ENCODE measurements at places on chromosomes 3 and 15. TPM values are rescaled to one million over a fixed set of nuclear protein-coding genes. Genes with fewer than 3 reads are reported as not detected.

- no peak overlapping the region for H3K4me3 ChIP-seq
- DNase-seq: no peak
- H3K4me1 ChIP-seq: peaks cover 45% of the 10 kb centered on the region
- H3K27ac ChIP-seq: no peak overlapping the region
Measured at GRCh38 chr3:56928379-56929068, 126.8 kb upstream of the ARHGEF3 start.

DNA sequence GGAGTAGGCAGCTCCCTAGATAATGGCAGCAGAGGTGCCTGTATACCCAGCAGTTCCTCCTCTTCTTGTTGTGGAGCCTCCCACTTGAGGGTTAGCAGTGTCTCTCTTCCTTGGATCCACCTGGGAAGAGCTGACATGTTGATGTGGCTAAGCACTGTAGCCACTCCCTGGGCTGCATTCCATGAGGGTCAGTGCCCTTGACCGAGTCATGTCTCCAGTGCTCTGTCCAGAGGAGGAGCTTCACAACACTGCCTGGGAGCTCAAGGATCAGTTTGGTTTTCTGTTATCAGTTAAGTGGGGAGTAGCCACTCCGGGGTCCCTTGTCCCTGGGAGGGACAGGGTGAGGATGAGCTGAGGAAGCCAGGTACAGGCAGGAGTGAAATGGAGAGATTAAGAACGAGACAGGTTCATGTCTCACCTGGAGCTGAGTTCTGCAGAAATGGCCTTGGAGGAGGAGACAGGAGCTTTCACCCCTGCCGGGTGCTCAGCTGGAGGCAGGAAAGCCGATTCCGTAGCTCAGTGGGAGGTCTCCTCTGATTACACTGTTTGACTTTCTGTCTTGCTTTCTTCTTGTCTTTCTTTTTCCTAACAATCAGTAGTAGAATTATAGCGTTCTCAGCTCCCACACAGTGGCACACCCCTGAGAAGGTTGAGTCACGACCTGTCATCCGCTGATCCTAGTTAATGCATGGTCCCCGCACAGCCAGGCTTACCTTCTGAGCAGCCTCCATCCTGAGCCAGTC is 57.9 kb upstream of the SEC22A start:
- H3K36me3 ChIP-seq: peaks cover 43% of the 10 kb centered on the region
- no peaks in the 10 kb centered on the region for H3K27me3 ChIP-seq
- no peak overlapping the region for H3K27ac ChIP-seq
- H3K4me3 ChIP-seq: no peak overlapping the region
- DNase-seq: no peak
- H3K4me1 ChIP-seq: no peaks in the 10 kb centered on the region

DNA sequence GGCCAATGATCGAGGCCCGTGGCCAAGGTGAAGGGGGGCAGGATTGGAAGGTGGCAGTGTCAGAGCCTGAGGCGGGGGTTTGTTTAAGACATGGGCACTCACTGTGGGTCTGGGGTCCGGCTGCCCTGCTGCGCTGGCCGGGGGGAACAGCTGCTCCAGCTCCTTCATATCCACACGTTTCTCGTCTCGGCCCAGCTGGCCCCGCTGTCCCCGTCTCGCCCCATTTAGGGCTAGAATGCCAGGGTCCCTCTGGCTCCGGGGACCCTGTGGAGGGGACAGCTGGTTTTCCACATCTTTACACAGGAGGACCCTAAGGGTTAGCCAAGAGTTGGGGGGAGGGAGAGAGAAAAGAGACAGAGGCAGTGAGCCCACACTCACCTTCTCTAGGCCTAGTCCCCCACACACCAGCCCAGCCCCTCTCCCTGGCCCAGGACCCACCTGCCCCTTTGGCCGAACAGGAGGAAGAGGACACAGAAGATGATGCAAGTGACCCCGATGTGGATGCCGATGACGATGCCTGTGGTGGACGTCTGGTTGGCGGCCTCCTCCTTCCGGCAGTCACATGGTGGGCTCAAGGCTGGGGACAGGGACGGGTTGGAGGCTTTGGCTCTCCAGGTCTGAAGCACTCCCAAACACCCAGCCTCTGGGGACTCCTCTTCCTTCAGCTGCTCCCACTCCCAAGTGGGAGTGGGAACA is 25.0 kb downstream of the RNU5B-1 start:
- no peak overlapping the region for H3K4me3 ChIP-seq
- H3K4me1 ChIP-seq: peaks cover 4% of the 10 kb centered on the region
- no peaks in the 10 kb centered on the region for H3K36me3 ChIP-seq
- H3K27me3 ChIP-seq: no peaks in the 10 kb centered on the region
- no peak for DNase-seq

The TMEM212 gene
- total RNA-seq: not detected

DNA sequence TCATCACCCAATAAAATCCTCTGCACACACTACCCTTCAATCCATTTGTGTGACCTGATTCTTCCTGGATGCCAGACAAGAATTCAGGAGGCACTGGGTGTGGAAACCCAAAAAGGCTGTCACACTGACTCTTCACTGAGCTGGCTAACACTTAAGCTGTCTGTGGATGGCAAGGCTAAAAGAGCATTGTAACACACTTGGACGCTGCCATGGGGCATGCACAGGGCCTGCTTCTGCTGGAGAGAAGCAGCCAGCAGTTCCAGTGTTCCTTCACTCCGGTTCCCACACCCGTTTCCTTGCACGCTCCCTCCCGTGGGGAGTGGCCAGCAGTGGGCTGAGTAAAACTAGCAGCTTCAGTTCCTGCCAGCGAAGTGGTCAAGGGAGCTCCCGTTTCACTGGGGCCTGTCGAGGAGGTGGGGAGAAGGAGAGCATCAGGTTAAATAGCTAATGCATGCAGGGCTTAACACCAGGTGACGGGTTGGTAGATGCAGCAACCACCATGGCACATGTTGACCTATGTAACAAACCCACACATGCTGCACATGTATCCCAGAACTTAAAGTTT is 737.1 kb downstream of the FHIT start:
- H3K4me3 ChIP-seq: no peak overlapping the region

GRCh38 chr3:129974833-129975704 is 549 bp downstream of the TRH start:
- peak overlapping the region; percentile 33 for H3K4me3 ChIP-seq
- H3K27me3 ChIP-seq: peaks cover 33% of the 10 kb centered on the region
- H3K27ac ChIP-seq: no peak overlapping the region
- DNase-seq: no peak
- peaks cover 18% of the 10 kb centered on the region for H3K4me1 ChIP-seq

The LRRIQ4 gene
- not detected for total RNA-seq

GRCh38 chr3:45606991-45607712 is 12.6 kb downstream of the LIMD1 start:
- H3K36me3 ChIP-seq: peaks cover 2% of the 10 kb centered on the region
- peaks cover 79% of the 10 kb centered on the region for H3K4me1 ChIP-seq
- no peak for DNase-seq
- H3K27ac ChIP-seq: peak overlapping the region; percentile 77
- no peaks in the 10 kb centered on the region for H3K27me3 ChIP-seq
- H3K4me3 ChIP-seq: peak overlapping the region; percentile 0

The KLHL40 gene
- total RNA-seq: 0.17 TPM

- H3K4me1 ChIP-seq: no peaks in the 10 kb centered on the region
- no peaks in the 10 kb centered on the region for H3K27me3 ChIP-seq
- DNase-seq: no peak
- no peak overlapping the region for H3K27ac ChIP-seq
Measured at GRCh38 chr3:115986555-115987207, 363.4 kb downstream of the GAP43 start.

DNA sequence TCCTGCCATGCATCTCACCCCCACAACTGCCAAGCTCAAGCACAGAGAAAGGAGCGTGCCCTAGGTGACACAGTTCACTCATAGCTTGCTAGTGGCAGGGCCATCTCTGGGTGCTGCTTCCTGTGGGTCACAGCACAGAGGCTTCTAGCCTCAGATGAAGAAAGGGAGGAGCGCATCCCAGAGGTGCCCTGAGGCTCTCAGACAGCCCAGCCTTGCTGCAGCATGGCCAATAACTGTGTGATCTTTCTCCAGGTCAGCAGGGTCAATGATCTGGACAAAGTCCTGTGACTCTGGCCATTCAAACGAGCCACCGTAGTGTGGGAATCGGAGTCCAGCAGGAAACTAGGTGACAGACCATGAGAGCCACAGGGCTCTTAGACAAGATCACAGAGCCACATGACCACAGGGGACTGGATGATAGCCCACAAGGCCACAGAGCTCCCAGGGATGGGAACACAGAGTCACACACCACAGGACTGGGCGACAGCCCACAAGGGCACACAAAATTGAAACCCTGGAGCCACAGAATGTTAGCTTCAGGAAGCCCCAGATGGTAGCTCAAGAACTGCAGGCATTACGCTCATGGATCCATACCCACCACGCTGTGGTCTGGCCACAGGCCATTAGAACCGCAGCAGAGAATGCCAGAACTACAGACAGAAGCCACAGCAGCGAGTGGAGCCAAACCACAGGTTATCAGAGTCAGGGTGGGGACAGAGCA is 25.9 kb upstream of the GRIP2 start:
- no peaks in the 10 kb centered on the region for H3K36me3 ChIP-seq
- no peaks in the 10 kb centered on the region for H3K4me1 ChIP-seq
- DNase-seq: no peak

DNA sequence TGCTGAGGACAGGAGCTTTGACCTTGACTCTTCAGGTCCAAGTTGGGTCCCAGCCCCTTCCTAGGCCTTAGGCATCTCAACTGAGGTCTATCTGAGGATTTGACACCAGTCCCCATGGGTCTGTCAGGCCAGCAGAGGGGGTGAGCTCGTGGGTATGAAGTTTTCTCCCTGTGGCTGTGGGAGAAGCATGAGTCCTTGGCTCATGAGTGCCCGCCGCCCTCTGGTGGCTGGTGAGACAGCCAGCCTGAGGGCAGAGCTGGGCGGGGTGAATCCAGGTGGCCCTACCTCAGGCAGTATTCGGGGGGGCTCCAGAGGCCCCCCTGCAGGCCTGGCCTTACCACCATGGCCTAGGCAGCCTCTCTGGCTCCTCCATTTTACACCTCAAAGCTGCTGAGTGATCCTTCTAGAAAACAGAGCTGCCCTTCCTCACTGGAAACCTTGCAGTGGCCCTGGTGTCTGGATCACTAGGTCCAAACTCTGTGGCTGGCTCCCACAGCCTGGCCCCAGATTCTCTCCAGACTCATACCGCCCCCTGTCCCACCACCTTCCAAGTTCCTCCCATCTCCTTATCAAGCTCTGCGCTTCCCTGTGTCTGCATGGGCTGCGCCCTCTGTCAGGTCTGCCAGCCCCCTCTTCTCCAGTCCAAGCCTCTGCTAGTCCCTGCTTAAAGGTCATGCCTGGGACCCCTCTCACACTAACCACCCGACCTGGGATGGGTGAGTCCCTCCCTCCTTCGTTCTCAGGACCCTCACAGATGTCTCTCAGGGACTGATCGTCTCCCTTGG is 16.1 kb downstream of the SH2D7 start:
- H3K4me3 ChIP-seq: no peak overlapping the region
- no peaks in the 10 kb centered on the region for H3K36me3 ChIP-seq
- H3K27me3 ChIP-seq: no peaks in the 10 kb centered on the region
- DNase-seq: peak; percentile 95

- peaks cover 5% of the 10 kb centered on the region for H3K4me1 ChIP-seq
- no peak for DNase-seq
- H3K27ac ChIP-seq: no peak overlapping the region
Measured at GRCh38 chr3:133089906-133090485, 51.8 kb downstream of the TMEM108 start.

DNA sequence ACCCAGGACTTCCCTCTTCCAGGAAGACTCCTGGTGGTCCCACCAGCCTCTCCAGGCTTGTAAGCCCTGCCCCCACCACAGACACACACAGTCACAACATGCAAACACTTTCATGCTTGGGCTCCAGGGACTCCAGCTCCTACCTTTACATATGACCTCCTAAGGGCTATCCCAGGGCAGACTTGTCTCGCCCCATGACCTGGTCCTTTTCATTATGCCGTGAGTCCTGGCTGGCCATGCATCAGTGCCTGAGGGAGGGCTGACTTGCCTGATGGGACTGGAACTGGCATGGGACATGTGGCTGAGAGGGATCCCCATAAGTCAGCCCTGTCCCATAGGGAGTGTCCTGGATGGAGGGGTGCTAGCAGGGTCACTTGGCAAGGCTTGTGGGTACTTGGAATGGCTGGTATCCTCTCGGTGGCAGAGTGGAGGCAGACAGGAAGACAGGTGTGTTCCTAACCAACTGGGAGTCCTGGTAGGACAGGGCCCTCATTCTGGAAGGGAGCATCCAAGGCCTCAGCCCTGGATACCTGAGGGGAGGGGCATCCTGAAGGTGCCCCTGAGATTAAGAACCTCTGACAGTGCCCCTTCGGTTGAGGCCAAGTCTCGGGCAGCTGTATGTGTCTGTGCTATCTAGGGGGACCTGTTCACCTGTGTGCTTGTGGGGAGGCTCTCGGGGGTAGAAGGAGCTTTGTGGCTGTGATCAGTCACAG is 540 bp upstream of the HHATL start:
- peaks cover 10% of the 10 kb centered on the region for H3K27me3 ChIP-seq
- no peaks in the 10 kb centered on the region for H3K4me1 ChIP-seq
- no peaks in the 10 kb centered on the region for H3K36me3 ChIP-seq
- H3K4me3 ChIP-seq: no peak overlapping the region

DNA sequence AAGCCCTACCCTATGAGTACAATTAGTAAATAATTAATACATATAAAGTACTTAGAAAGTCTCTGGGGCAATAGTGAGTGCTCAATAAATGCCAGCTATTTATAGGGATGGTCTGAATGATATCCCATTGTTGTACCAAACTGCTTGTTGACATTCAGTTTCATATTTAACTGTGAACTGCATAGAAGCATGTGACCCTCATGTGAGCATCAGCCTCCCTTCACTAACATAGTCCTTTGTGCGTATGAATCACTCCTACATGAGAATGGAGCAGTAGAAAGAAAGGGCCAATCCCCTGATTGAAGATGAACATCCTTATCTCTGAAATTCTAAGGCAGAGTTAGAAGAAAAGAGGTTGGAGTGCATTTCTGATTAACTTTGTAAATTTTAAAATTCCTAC is 68.7 kb upstream of the ATP10A start:
- H3K36me3 ChIP-seq: no peaks in the 10 kb centered on the region
- H3K27me3 ChIP-seq: no peaks in the 10 kb centered on the region
- H3K4me3 ChIP-seq: no peak overlapping the region
- no peaks in the 10 kb centered on the region for H3K4me1 ChIP-seq
- H3K27ac ChIP-seq: peak overlapping the region; percentile 77

- no peak overlapping the region for H3K27ac ChIP-seq
- no peak overlapping the region for H3K4me3 ChIP-seq
- no peak for DNase-seq
Measured at GRCh38 chr15:75982468-75982867, 29.8 kb downstream of the NRG4 start.

- H3K4me3 ChIP-seq: no peak overlapping the region
- peak overlapping the region; percentile 75 for H3K27ac ChIP-seq
Measured at GRCh38 chr3:124831628-124832199, 55.5 kb downstream of the ITGB5 start.

The ACP3 gene
- total RNA-seq: 1.8 TPM

The WDR93 gene
- 0.13 TPM for total RNA-seq

DNA sequence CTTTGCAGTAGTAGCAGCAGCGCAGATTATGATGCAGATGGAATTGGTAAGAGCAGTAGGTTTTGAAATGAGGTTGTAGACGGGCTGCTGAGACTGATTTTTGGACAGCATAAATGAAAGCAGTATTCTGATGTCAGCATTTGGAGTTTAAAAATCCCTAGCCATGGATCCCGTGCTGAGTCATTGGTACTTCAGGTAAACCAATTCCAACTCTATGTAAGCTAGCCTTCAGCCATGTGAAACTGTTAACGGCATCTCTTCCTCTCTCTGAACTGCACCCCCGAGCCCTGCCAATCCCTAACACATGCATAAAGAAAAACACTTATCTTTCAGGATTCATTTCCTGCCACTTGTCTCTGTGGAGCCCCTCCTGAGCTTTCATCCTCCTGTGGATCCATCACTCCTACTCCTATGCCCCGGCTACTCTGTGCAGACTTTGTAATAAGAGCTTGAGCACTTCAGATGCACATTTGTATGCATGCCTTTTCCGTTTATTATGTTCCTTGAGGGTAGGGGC is 119.0 kb downstream of the AKAP13 start:
- H3K27ac ChIP-seq: peak overlapping the region; percentile 73
- no peaks in the 10 kb centered on the region for H3K27me3 ChIP-seq
- no peak for DNase-seq
- peaks cover 93% of the 10 kb centered on the region for H3K4me1 ChIP-seq
- no peak overlapping the region for H3K4me3 ChIP-seq

Measured in esophagus muscularis mucosa (tissue), 4 donors.